ENCODE measurements at places on chromosomes 1 and 21. TPM values are rescaled to one million over a fixed set of nuclear protein-coding genes. Genes with fewer than 3 reads are reported as not detected.

PADI3 gene
- total RNA-seq: not detected

DNA sequence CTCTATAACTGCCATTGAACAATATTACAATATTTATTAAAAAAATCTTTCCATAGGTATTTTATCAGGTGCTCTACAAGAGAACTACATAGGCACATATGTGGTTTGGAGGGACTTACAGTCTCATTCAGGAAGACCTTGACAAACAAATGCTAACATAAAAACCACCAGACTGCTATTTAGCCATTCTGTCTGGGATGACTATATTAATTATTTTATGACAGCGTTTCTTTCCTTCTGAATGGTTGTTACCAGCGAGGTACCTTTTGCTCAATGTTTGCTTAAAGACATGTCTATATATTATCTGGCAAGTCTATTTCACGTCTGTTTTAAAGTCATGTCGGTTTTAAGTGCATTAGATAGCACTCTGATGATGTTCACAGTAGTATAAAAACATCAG is 69.7 kb downstream of the RUNX1 start:
- peaks cover 17% of the 10 kb centered on the region for H3K4me1 ChIP-seq
- DNase-seq: no peak
- H3K27ac ChIP-seq: no peak overlapping the region
- no peak overlapping the region for H3K4me3 ChIP-seq

GUCA2A gene
- not detected for total RNA-seq

GRCh38 chr1:153540394-153541361 is at the start of gene S100A5:
Gene S100A5, minus strand, starts transcription at chr1:153540934. Its CDS starts 743 bp downstream, at chr1:153540191.
- H3K4me3 ChIP-seq: no peak within 1 kb of the TSS
- no peaks in the 10 kb centered on the region for H3K27me3 ChIP-seq
- peak within 1 kb of the TSS; percentile 46 for H3K27ac ChIP-seq
- peaks cover 2% of the 10 kb centered on the region for H3K36me3 ChIP-seq

- H3K36me3 ChIP-seq: peaks cover 2% of the 10 kb centered on the region
- no peak overlapping the region for H3K27ac ChIP-seq
- H3K27me3 ChIP-seq: no peaks in the 10 kb centered on the region
- DNase-seq: no peak
- H3K4me1 ChIP-seq: no peaks in the 10 kb centered on the region
Observed at GRCh38 chr1:59375321-59376220, 78.7 kb downstream of the FGGY start.

- peak; percentile 56 for DNase-seq
- no peaks in the 10 kb centered on the region for H3K4me1 ChIP-seq
- H3K27ac ChIP-seq: no peak overlapping the region
- H3K4me3 ChIP-seq: no peak overlapping the region
- no peaks in the 10 kb centered on the region for H3K27me3 ChIP-seq
- no peaks in the 10 kb centered on the region for H3K36me3 ChIP-seq
Observed at GRCh38 chr1:39091845-39092645, 65.9 kb downstream of the NDUFS5 start.

GRCh38 chr1:54353959-54354358 is 52.2 kb downstream of the SSBP3 start:
- peaks cover 19% of the 10 kb centered on the region for H3K4me1 ChIP-seq
- no peaks in the 10 kb centered on the region for H3K36me3 ChIP-seq
- no peaks in the 10 kb centered on the region for H3K27me3 ChIP-seq

- no peak overlapping the region for H3K27ac ChIP-seq
- no peak overlapping the region for H3K4me3 ChIP-seq
- no peak for DNase-seq
- no peaks in the 10 kb centered on the region for H3K4me1 ChIP-seq
Observed at GRCh38 chr21:25929856-25930520, 195.2 kb downstream of the GABPA start.

- no peak overlapping the region for H3K27ac ChIP-seq
- DNase-seq: no peak
- no peaks in the 10 kb centered on the region for H3K27me3 ChIP-seq
- no peaks in the 10 kb centered on the region for H3K4me1 ChIP-seq
- no peak overlapping the region for H3K4me3 ChIP-seq
- no peaks in the 10 kb centered on the region for H3K36me3 ChIP-seq
Observed at GRCh38 chr21:20730441-20730840, 267.8 kb upstream of the NCAM2 start.

DNA sequence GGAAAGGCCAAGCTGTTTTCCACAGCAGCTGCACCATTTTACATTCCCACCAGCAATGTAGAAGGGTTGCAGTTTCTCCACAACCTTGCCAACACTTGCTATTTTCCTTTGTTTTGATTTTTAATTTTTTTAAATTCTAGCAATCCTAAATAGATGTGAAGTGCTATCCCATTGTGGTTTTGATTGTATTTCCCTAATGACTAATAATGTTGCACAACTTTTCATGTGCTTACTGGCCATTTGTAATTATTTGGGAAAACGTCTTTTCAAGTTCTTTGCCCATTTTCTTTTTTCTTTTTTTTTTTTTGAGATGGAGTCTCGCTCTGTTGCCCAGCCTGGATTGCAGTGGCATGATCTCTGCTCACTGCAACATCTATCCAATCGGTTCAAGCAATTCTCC is 53.9 kb downstream of the VCAM1 start:
- H3K36me3 ChIP-seq: no peaks in the 10 kb centered on the region
- H3K4me1 ChIP-seq: no peaks in the 10 kb centered on the region
- H3K27ac ChIP-seq: no peak overlapping the region

FAM151A gene
- total RNA-seq: not detected

- H3K36me3 ChIP-seq: no peaks in the 10 kb centered on the region
- H3K4me1 ChIP-seq: peaks cover 10% of the 10 kb centered on the region
- no peaks in the 10 kb centered on the region for H3K27me3 ChIP-seq
- peak; percentile 70 for DNase-seq
- H3K4me3 ChIP-seq: no peak overlapping the region
Observed at GRCh38 chr1:53860967-53861411, 22.9 kb upstream of the NDC1 start.

SEC22B gene
- total RNA-seq: 33.0 TPM

DNA sequence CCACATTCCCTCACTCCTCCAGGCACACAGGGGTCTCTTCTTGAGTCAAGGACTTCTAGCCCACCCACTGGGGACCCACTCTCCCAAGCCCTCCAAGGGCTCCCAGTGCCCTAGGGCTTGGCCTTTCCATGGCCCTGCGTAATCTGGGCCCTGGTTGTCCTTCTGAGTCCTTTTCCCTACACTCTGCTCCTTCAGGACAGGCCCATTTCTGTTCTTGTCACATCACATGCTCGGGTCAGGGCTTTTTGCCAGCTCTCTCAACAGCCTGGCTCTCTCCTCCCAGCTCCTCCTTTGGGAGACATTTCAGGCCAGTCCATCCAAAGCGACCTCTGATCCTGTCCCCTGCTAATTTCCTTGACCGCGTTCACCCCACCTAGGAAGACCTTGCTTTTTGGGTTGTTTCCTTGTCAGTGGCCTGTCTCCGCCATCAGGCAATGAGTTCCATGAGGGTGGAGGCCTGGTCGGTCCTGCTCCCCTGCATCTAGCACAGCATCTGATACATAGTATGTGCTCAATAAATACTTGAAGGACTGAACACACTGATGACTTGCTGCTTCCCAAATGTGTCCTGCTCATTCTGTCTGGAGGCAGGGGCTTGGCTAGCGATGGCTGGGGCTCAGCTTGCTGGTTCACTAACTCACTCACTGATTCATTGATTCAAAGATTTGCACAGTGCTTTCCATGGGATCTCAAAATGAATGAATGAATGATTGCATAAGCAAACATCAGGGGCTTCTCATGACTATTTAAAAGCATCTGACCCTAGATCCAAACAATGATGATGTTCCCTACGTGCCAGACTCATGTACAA is 44.8 kb downstream of the DHRS3 start:
- H3K27me3 ChIP-seq: no peaks in the 10 kb centered on the region
- no peak for DNase-seq
- H3K27ac ChIP-seq: no peak overlapping the region

- H3K27ac ChIP-seq: peak overlapping the region; percentile 66
- H3K4me3 ChIP-seq: no peak overlapping the region
- H3K27me3 ChIP-seq: no peaks in the 10 kb centered on the region
- DNase-seq: peak; percentile 70
Observed at GRCh38 chr1:4044967-4045366, 144.9 kb upstream of the C1orf174 start.

NHLH1 gene
- 0.39 TPM for total RNA-seq

LRRC39 gene
- total RNA-seq: 1.5 TPM

B4GALT3 gene
- total RNA-seq: 37.6 TPM

- no peaks in the 10 kb centered on the region for H3K27me3 ChIP-seq
- no peak overlapping the region for H3K27ac ChIP-seq
- H3K4me1 ChIP-seq: no peaks in the 10 kb centered on the region
- no peaks in the 10 kb centered on the region for H3K36me3 ChIP-seq
Observed at GRCh38 chr1:192133350-192133926, 24.8 kb upstream of the RGS18 start.

GRCh38 chr1:14713077-14713476 is 114.6 kb downstream of the KAZN start:
- H3K27me3 ChIP-seq: no peaks in the 10 kb centered on the region
- no peak overlapping the region for H3K4me3 ChIP-seq
- DNase-seq: no peak
- no peaks in the 10 kb centered on the region for H3K36me3 ChIP-seq

DNA sequence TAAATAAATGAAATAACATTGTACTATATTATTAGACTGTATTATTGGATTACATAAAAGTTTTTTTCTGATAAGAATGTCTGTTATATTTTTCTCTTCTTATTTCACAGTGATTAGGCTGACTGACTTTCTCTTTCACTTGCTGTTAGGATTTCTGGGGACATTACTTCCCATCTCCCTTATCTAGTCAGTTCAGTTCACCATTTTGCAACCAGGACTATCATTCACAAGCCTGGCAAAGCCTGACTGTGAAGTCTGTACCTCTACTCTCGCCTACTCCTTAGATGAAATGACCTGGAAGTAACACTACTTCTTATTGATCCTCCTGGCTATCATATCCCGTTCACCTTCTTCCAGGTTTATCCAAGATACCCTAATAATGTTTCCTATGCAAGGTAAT is 676.6 kb downstream of the USP25 start:
- no peak overlapping the region for H3K4me3 ChIP-seq
- no peaks in the 10 kb centered on the region for H3K4me1 ChIP-seq

CALML6 gene
- total RNA-seq: 2.0 TPM

CRYAA gene
- not detected for total RNA-seq

GRCh38 chr1:18875107-18875795 is 15.8 kb upstream of the TAS1R2 start:
- no peaks in the 10 kb centered on the region for H3K36me3 ChIP-seq
- no peaks in the 10 kb centered on the region for H3K4me1 ChIP-seq
- no peak overlapping the region for H3K27ac ChIP-seq
- H3K27me3 ChIP-seq: no peaks in the 10 kb centered on the region

GBP1 gene
- 9.8 TPM for total RNA-seq

GPR25 gene
- 3.1 TPM for total RNA-seq

DNA sequence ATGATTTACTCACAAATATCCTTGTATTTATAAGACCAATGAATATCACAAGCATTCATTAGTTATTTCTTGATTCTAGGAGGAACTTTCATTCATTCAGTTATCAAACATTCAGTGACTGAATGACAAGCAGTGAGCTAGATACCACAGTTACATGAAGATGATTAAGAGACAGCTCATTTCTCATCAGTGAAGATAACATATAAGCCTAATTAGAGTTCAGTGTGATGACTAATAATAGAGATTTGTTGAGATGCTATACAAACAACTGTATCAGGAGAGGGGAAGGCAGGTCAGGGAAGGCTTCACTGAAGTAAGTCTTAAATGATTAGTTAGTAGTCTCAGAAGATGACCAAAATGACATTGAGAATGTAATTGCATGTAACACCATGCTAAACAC is 14.6 kb upstream of the C1orf105 start:
- H3K4me1 ChIP-seq: no peaks in the 10 kb centered on the region
- no peaks in the 10 kb centered on the region for H3K36me3 ChIP-seq
- no peak overlapping the region for H3K4me3 ChIP-seq
- no peak overlapping the region for H3K27ac ChIP-seq
- no peaks in the 10 kb centered on the region for H3K27me3 ChIP-seq
- no peak for DNase-seq

- no peak overlapping the region for H3K27ac ChIP-seq
- no peak for DNase-seq
- no peaks in the 10 kb centered on the region for H3K36me3 ChIP-seq
- H3K27me3 ChIP-seq: no peaks in the 10 kb centered on the region
- H3K4me1 ChIP-seq: no peaks in the 10 kb centered on the region
Observed at GRCh38 chr1:59278780-59279354, 18.0 kb upstream of the FGGY start.

DNA sequence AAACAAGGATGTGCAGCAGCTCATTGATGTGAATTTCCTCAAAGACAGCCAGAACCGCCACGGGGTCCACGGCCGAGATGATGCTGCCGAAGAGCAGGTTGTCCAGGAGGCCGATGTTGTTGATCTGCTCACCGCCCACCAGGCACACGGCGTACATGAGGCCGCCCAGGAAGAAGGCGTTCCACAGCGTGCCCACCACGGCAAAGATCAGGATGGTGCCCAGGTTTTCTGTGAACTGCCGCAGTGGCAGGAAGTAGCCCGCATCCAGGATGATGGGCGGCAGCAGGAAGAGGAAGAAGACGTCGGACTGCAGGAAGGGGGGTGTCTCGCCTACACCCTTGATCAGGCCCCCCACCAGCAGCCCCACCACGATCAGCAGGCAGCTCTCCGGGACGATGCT is 41.1 kb downstream of the SLC9A1 start:
- DNase-seq: no peak
- peaks cover 10% of the 10 kb centered on the region for H3K4me1 ChIP-seq
- H3K4me3 ChIP-seq: no peak overlapping the region
- no peak overlapping the region for H3K27ac ChIP-seq
- H3K36me3 ChIP-seq: no peaks in the 10 kb centered on the region
- H3K27me3 ChIP-seq: no peaks in the 10 kb centered on the region

S100A7A gene
- total RNA-seq: not detected

DNA sequence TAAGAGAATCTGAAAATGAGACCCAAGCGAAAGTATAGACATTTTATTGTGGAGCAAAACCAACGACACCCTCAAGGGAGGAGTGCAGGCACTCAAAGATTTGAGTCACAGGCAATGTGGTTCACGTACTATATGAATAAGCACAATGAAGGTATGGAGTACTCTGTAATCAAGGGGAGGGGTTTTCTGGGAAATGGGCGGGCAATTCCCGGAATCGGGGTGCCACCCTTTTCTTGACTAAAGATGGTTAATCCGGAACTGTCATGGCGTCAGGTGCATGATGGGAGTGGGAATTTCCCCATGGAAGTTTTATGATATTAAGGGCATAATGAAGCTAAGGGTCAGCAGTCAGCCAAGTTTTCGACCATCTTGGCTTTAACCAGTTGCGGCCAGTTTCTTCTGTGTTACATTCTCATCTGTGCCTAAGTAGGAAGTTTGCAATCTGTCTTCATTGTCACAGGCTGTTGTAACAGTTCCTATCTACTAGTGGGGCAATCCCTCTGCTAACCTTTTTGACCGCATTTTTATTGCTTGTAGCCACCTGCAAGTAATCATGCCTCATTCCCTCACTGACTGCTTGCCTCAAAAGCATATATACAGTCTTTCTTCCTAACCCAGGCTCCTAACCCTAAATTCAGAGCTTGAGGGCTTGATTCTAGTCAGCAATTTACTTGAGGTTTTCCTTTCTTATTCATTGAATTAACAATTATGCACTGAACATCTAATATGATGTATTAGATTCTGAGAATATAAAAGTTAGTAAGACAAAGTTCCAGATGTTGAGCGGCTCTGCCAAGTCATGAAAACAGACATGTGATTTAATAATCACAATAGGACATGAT is 775 bp upstream of the AIM2 start:
- peak overlapping the region; percentile 80 for H3K27ac ChIP-seq
- no peaks in the 10 kb centered on the region for H3K36me3 ChIP-seq
- H3K27me3 ChIP-seq: no peaks in the 10 kb centered on the region
- peak; percentile 83 for DNase-seq
- H3K4me3 ChIP-seq: peak overlapping the region; percentile 56
- H3K4me1 ChIP-seq: peaks cover 24% of the 10 kb centered on the region

All from B cell (primary cell).